ENCODE measurements at places on chromosomes 6 and 20.

DNA sequence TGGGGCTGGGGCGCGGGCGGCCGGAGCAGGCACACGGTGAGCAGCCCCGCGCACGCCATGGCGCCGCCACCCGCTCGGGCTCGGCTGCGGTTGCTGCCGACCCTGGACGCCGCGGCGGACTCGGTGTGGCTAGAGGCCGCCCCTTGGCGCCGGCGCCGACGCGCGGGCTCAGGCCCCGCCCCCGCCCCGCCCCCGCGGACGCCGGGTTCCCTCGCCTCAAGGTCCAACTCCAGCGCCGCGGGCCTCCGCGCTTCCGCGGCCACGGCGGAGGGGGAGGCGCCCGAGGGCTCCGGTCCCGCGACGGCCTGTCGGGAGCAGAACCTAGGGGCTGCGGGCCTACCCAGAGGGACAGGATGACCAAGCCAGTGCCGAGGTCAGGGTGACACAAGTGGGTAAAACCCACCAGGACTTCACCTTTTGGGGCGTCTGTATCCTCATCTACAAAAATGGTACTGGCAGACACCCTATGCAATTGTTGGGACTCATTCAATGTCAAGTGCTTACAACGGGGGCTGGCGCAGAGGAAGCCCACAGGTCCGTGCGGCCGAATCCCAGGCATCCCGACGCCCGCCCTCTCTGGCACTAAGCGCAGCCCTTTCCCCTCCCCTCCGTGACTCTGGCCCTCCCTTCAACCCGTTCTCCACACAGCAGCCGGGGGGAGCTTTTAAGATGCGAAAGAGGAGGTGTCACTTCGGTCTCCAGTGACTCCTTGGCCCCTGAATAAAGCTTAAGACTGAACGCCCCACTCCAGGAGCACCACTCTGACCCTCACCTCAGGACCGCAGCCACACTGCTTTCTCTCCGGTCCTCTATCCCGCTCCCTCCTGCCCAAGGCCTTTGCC is at the start of gene NECAB3:
Gene NECAB3 (minus strand): TSS at position 135 of the 842 bp plus-strand sequence. CDS start 76 bp downstream, at position 59.
- DNase-seq = no peak

DNA sequence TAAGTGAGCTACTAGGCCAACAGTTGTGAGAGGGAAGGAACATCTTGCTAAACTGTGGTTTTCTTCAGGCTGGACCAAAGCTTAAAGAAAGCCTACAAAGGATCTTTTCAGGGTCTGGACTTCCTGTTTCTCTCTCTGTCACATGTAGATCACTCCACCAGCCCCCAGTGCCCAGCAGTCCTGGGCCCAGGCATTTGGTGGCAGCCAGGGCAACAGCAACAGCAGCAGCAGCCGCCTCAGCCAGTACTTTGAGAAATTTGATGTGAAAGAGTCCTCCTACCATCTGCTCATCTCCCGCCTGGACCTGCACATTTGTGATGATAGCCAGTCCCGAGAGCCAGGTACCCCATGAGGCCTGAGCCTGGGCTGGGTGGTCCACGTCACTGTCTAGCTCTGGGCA is 44.1 kb downstream of the BLTP3A start:
- no peak for DNase-seq

GRCh38 chr6:89180112-89180511 is 34.3 kb downstream of the PM20D2 start:
- no peak for DNase-seq

- DNase-seq = no peak
Observed at GRCh38 chr20:21437248-21437647, 39.9 kb upstream of the NKX2-4 start.

DNA sequence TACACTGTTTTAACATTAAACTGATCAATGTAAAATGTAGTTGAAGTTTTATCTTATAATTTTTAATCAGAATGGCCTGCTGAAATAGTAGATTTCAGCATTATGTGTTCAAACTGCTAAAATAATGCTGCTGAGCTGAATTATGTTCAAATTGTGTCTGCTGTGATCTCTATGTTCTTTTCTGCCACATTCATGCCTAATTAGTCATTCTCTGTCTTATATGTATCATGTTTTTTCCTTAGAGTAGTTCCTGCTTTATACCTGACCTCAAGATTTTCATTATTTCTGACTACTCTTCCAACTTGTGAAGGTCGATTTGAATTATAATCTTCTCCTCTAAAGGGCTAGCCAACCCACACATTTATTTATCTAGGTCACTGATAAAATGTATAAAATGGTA is 476.7 kb upstream of the EPHA7 start:
- no peak for DNase-seq

DNA sequence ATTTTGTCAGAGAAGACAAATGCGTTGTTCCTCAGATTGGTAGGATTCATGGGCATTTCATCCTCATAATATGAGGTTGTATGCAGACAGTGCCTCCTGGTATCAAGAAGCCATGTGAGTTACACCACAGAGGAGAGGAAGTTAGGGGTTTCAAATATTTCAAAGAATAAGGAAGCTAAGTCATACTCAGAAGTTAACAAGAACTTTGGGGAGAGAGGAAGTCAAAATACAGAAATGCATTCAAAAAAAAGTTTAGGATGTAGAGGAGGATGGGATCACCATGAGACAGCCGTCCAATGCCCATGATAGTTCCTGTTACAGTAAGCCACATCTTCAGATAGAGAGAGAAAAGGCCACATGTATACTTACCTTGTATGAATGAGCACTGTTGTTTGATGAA is 22.3 kb downstream of the HLA-DOB start:
- DNase-seq = no peak

GRCh38 chr6:114228675-114229074 is 114.1 kb downstream of the HS3ST5 start:
- no peak for DNase-seq

DNA sequence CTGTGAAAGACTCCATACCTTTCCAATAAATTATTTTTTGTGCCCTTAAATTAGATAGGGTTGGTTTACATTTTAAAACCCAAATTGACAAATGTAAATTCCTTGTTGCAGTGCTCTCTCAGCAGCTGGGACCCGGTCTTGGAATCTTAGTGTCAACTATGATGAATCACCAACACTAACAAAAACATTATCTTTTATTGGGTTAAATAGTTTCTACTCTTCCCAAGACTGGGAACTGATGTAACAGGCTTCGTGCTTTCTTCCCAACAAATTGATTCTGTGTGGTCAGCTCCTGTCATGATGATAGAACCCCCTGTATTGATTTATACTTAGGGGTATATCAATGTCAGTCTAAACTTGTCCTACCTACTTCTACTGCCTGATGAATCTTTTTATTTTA is 23.2 kb upstream of the AHI1 start:
- DNase-seq = no peak

GRCh38 chr20:35616465-35617396 is 1.1 kb downstream of the SPAG4 start:
- DNase-seq = peak; percentile 99

GRCh38 chr6:33481192-33481591 is 26.8 kb downstream of the ZBTB9 start:
- no peak for DNase-seq

DNA sequence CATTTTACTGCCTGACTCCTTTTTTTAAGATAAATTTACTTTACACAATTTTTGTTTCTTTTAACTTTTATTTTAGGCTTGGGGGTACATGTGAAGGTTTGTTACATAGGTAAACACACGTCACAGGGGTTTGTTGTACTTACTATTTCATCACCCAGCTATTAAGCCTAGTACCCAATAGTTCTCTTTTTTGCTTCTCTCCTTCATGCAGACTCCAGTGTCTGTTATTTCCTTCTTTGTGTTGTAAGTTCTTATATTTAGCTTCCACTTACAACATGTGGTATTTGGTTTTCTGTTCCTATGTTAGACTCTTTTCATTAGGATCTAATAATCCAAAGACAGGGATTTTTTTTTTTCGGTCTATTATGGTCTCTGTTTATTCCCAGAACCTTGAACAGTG is 83.5 kb upstream of the CCN6 start:
- no peak for DNase-seq

DNA sequence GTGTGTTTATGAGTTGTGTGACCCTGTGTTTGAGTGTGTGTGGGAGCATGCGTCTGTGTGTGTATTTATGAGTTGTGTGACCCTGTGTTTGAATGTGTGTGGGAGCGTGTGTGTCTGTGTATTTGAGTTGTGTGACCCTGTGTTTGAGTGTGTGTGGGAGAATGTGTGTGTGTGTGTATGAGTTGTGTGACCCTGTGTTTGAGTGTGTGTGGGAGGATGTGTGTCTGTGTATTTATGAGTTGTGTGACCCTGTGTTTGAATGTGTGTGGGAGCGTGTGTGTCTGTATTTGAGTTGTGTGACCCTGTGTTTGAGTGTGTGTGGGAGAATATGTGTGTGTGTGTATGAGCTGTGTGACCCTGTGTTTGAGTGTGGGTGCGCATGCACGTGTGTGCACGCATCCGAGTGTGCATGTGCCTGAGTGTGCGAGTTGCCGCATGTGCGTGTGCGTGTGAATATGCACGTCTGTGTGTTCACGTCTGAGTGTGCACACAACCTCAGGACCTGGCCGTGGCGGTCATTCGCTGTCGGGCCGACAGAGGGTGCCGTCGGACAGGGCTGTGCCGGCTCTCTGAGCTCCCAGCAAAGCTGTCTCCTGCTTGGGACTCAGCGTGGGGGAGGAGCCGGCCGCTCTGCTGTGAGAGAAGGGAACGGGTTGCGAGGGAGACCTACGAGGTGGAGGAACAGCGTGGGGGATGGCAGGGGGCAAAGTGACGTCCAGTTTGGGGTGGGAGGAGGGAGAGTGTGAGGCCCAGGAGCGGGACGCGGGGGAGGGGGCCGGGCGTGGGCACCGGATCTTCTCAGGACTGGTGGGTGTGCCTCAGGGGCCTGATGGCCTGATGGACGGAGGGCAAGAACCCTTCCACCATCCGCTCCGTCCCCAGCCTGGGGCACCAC is 19.7 kb downstream of the SLC17A9 start:
- DNase-seq = peak; percentile 27

GRCh38 chr6:83252719-83253118 is 59.6 kb downstream of the RWDD2A start:
- peak; percentile 11 for DNase-seq

GRCh38 chr6:127533736-127534135 is 14.6 kb upstream of the MTCL3 start:
- DNase-seq = no peak

- no peak for DNase-seq
Observed at GRCh38 chr20:49561806-49562205, 6.1 kb downstream of the PTGIS start.

DNA sequence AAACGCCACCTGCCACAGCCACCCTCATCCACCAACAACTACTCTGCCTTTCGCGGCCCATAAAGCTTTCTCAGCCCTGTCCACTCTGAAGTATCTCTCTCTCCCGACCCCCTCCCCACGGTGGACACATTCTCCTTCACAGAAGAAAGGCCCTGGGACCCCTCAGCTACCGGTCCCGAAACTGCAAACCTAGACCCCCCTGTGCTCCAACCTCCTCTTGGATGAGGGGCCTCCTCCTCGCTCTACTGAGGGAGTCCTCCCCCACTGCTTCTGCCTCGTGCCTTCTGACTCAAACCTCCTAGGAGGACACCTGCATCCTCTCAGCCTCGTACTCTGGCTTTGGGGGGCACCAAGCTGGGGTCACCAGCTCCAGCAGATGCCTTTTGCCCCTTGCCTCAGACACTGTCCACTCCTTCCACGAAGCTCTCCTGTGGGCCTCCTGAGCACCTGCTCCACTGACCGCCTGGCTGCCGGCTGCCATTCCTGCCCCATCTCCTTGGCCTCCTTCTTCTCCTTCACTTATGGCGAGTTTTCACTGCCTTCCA is 24.9 kb downstream of the RNASET2 start:
- no peak for DNase-seq

DNA sequence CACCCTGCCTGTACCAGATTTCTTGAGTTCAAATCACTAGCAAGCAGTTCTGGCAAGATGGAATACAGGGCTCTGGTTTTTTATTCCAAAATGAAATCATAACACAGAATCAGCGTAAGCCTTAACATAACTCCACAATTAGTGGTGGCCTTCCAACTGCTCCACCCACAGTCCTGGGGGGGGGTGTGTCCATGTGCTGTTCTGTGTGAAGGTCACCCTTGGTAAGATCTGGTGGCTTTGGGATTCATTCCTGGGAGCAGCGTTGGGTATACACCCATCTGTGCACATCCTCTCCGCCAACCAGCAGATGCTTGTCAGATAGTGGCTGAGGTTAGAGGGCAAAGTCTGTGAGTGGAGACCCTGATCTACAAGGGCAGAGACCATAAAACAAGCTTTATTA is 49.9 kb upstream of the CD83 start:
- DNase-seq = no peak

DNA sequence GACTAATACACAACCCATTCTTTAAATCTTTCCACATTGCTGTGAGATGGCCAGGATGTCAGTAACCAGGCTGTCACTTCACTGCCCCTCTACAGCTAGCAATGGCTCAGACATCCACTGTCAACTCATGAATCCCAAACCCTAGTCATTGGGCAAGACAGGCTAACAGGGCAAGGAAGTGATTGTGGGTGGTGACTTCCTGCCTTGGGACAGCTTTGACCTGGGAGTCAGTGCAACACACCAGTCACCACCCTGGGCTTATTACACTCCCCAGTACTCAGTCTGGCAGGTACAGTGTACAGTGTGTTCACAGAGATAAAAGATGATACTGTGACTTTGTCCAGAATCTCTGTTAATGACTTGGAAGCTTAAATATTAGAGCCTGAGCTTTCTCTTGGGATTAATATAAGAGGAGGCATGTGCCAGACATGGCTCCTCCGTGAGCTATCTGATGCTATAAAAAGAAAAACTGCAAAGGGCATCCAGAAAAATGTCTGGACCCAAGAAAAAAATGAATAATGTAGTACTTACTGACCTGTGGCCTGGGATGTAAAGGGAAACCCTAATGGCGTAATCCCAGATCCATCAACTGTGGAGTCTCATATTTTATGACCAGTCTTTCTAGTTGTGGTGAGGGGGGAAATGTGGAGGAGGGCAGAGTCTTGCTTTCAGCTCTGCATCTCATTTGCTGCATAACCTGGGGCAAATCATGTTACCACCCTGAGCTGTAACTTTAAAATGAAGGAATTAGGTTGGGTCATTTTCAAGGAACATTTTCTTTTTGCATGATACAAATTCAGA is 244.4 kb downstream of the SLC24A3 start:
- no peak for DNase-seq

GRCh38 chr6:131356161-131356560 is 216.9 kb upstream of the ARG1 start:
- DNase-seq = no peak

- no peak for DNase-seq
Observed at GRCh38 chr20:34535857-34536256, 19.6 kb downstream of the DYNLRB1 start.

DNA sequence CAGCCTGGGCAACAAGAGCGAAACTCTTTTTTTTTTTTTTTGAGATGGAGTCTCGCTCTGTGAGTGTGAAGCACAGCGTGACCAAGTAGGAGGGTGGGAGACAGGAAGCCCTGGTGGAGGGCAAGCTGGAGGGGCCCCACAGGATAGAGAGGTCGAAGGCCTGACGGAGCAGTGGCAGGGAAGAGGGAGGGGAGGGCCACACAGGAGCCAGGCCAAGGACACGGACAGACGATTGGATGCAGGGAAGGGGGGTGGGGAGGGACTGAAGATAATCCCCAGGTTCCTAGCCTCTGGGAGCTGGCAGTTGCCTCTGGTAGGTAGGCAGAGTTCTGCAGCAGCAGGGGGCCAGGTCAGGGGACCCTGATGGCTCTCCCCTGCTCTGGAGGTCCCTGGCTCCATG is 10.8 kb upstream of the GUCA1A start:
- DNase-seq = no peak

- no peak for DNase-seq
Observed at GRCh38 chr20:31824125-31824485, 4.9 kb downstream of the MYLK2 start.

- peak; percentile 76 for DNase-seq
Observed at GRCh38 chr6:15608396-15608795, 54.4 kb downstream of the DTNBP1 start.
